ENCODE measurements at places on chromosomes 16 and 17.

DNA sequence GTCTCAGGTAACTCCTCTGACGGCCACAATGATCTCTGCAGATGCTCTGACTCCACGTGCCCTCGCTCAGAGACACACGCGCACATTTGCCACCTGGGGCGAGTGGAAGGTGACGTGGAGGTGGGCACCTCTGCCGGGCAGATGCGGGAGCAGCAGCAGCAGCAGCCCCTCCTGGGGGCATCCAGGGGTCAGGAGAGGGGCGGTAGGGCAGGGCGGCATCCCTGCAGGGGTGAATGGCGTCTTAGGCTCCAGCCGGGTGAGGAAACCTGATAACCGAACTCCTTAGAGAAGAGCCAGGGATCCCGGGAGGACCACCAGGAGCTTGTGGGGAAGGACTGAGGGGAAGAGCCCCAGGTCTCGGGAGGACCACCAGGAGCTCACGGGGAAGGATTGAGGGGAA, 34.6 kb upstream of the CDH15 start:
- DNase-seq = no peak

DNA sequence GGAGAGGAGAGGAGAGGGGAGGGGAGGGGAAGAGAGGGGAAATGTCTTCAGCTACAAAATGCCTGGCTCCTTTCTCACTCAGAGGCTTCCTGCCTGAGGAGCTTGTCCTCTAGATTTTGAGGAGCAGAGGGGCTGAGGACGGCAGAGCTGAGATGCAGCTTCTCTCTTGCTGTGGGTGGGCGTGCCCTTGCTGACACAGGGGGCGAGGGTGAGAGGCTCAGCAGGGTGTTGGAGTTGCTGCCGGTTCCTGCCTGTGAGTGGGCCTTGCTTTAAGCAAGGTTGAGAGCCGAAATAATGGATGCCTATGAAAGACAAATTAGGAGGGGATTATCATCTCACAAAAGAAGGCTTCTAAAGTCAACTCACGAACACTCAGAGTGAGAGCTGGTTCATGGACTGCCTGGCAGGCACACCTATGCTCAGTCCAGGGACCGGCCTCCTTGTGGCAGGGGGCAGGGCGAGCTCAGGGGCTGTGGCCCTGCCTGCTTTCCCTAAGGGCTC, 215.6 kb downstream of the MSI2 start:
- DNase-seq = no peak

GRCh38 chr16:72785886-72786285, 262.0 kb downstream of the ZFHX3 start:
- DNase-seq = no peak

- no peak for DNase-seq
Measured at GRCh38 chr17:74702116-74702871, 10.4 kb downstream of the CD300LF start.

DNA sequence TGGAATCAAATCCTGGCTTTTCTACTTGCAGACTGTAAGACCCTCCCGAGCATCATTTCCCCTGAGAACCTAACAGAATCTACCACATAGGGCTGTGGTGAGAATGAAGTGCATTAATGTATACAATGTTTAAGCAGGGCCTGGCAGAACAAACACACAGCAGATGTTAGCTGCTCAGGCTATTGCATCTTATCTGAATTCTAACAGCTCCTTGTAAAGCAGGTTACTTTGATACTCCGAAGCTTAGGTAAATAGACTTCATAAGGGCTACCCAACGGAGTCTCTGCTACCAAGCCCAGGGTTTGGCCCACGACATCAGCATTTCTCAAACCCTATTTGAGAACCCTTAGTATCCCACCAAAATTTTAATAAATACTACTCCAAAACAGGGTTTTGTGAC, 24.4 kb upstream of the NOS2 start:
- no peak for DNase-seq

DNA sequence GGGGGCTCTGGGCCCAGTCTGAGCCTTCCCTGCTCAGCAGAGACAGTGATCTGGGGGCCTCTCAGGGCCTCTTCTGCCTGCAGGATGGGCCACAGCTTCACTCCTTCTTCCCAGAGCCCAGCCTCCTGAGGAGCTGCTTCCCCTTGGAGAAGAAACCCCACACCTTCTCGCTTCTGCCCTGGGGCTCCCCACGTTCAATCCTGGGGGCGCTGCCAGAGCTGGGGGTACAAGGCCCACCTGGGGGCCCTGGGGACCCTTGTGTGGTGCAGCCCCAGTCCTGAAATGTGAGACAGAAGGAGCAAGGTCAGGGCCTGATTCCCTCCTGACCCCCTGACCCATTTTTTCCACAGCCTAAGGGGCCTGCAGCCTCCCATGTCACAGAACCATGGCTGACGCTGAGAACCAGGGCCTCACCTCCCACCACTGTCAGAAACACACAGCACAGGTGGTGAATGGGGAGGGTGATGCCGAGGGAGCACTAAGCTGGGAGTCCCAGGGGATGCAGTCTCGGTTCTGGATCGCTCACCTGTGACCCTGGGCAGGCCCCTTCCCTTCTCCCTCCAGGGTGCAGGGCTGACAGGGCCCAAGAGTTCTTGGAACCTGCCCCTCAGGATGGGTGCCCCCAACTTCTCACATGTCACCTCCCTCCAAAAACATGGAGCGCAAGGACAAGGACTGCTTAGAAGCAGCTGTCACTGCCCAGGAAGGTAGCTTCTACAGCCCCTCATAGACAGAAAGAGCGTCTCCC, 21.6 kb upstream of the MPO start:
- DNase-seq = no peak

DNA sequence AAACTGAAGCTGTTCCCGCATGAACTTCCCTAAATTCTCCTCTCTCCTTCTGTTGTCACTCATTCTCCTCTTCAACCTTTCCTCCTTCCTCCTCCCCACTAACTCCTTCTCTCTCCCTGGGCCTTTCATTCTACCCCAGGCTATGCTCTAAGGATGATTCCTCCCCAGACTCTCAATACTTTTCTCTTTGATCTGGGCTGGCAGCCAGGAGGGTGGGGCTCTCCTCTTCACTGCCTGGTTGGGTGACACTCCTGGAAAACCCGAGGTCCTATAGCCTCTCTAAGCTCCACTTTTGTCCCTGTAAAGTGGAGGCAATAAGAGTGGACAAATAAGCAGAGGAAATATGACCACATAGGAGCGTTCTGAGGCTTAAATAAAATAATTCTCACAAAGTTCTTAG, 46.2 kb downstream of the HSD17B2 start:
- DNase-seq = no peak

All from NCI-H2029 (cell line).